ENCODE measurements at places on chromosomes 1 and 21.

GRCh38 chr21:31476263-31477022 lies 132.4 kb upstream of the TIAM1 start:
- DNase-seq, result no peak

GRCh38 chr1:3581296-3582036 lies 29.8 kb downstream of the MEGF6 start:
- no peak for DNase-seq

DNA sequence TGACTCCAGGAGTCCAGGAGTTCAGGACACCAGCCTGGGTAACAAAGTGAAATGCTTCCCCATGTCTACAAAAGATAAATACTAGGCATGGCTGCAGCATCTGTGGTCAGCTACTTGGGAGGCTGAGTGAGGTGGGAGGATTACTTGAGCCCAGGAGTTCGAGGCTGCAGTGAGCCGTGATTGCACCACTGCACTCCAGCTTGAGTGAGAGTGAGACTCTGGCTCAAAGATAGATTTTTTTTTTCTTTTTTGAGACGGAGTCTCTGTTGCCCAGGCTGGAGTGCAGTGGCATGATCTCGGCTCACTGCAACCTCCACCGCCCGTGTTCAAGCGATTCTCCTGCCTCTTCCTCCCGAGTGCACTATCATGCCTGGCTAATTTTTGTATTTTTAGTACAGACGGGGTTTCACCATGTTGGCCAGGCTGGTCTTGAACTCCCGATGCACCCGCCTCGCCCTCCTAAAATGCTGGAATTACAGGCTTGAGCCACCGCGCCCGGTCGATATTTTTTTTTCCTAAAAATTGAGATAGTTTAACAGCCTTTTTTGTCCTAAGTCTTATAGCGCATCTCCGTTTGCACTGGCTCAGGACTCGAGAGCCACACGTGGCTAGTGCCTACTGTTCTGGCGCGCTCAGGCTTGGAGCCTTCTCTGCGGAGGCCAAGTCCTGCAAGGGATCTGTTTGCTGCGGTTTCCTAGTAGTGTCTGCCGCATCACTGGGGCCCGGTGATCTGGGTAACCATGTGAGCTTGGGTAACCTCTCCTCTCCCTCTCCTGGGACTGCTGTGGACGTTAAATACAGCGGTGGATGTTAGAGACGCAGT lies 1.0 kb upstream of the MFN2 start:
- no peak for DNase-seq

DNA sequence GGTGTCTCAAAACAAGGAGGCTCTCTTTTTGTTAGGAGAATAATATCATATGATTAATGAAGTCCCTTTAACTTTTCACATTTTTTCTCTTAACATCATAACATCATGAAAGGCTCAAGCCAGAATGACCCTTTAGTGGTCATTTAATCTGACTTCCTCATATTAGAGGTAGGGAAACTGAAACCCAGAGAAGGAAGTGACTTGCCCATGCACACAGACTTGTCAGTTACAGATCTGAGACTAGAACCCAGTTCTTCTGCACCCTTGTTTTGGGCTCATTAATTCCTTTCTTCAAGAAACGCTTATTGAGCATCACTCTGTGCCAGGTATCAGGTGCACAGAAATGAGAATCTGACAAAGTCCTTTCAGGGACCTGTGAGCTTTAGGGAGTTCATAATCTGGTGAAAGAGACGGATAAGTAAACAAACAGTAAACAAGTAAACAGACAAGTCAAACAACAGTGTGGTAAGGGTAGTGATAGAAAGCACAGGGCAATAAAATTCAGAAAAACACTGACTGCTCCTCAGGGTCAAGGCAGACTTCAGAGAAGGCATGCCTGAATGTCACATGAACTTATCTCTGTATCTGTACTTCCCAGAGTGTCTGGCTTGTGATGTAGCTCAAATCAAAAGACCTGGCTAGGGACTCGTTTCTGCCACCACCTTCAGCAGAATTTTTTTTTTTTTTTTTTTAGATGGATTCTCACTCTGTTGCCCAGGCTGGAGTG lies 38.3 kb upstream of the OSBPL9 start:
- DNase-seq, result no peak

Measured in NCI-H1436 treated with DMSO at 0.1 percent for 48 hours (cell line).